Adipose tissue (tissue), 3 donors: ENCODE measurements at places on chromosomes 16 and 17. TPM values are rescaled to one million over a fixed set of nuclear protein-coding genes. Genes with fewer than 3 reads are reported as not detected.

The CCNF gene
- 1.4 TPM for polyA plus RNA-seq

The CDH8 gene
- polyA plus RNA-seq, result not detected

The FOXO3B gene
- 0.70 TPM for polyA plus RNA-seq

The GLIS2 gene
- 13.6 TPM for polyA plus RNA-seq

The SCARF1 gene
- polyA plus RNA-seq, result 19.8 TPM

The CD300LG gene
- polyA plus RNA-seq, result 44.2 TPM

The TP53TG3F gene
- polyA plus RNA-seq, result not detected

The SPN gene
- 0.59 TPM for polyA plus RNA-seq

The CLEC3A gene
- polyA plus RNA-seq, result not detected

The SDK2 gene
- polyA plus RNA-seq, result 0.15 TPM

The CCL4L2 gene
- polyA plus RNA-seq, result 2.1 TPM

The HP gene
- polyA plus RNA-seq, result 128 TPM

The PIK3R5 gene
- polyA plus RNA-seq, result 6.9 TPM

The KRTAP16-1 gene
- polyA plus RNA-seq, result not detected

The TEX19 gene
- not detected for polyA plus RNA-seq

The GAS7 gene
- polyA plus RNA-seq, result 16.4 TPM

The CCDC137 gene
- polyA plus RNA-seq, result 8.9 TPM

The SPATA33 gene
- 3.1 TPM for polyA plus RNA-seq

The WFIKKN1 gene
- polyA plus RNA-seq, result 0.67 TPM

The TSNAXIP1 gene
- polyA plus RNA-seq, result 1.7 TPM

The RPAIN gene
- 37.6 TPM for polyA plus RNA-seq

The SYT17 gene
- polyA plus RNA-seq, result 1.7 TPM

The PRKCA gene
- 6.3 TPM for polyA plus RNA-seq

The TM4SF5 gene
- 0.85 TPM for polyA plus RNA-seq

The RNF151 gene
- polyA plus RNA-seq, result not detected

The KRTAP1-5 gene
- not detected for polyA plus RNA-seq

The COTL1 gene
- 14.1 TPM for polyA plus RNA-seq

The GJC1 gene
- 7.4 TPM for polyA plus RNA-seq

The ST6GALNAC2 gene
- polyA plus RNA-seq, result 4.2 TPM

The SYNGR3 gene
- 0.43 TPM for polyA plus RNA-seq

The YBX2 gene
- 6.0 TPM for polyA plus RNA-seq

The HSD11B2 gene
- 5.4 TPM for polyA plus RNA-seq
